ENCODE measurements at places on chromosomes 1 and 21.
A peak's percentile ranks its signal among the peaks of the same experiment; 100 is the strongest.

DNA sequence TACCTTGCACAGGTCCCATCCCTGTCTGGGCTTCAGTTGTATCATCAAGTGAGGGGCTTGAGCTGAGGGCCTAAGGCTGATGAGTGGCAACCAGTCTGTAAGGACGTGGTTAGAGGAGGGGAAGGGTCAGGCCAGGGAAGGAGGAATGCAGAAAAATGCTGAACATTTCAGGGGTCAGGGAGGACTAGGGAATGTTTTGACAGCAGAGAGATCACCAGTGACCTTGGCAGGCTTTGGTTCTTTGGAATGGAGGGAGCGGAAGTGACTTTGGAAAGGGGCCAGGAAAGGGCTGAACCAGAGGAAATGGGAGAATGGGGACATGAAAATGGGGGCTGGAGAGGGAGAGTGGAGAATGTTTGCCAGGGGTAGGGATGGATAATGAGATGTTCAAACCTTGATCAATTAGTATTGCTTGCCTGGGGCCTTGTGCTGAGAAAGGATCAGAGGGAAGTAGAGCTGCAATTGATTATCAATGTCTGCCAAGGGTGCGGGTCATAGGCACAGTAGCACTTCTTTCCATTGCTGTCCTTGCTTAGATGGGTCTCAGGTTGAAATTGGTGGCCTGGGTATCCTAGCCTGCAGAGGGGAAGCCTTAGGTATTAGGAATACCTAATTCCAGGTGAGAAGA lies 7.4 kb downstream of the LDLRAP1 start:
- DNase-seq, result no peak

- peak; percentile 50 for DNase-seq
These were observed 3.2 kb upstream of the THEMIS2 start for GRCh38 chr1:27868932-27869718.

DNA sequence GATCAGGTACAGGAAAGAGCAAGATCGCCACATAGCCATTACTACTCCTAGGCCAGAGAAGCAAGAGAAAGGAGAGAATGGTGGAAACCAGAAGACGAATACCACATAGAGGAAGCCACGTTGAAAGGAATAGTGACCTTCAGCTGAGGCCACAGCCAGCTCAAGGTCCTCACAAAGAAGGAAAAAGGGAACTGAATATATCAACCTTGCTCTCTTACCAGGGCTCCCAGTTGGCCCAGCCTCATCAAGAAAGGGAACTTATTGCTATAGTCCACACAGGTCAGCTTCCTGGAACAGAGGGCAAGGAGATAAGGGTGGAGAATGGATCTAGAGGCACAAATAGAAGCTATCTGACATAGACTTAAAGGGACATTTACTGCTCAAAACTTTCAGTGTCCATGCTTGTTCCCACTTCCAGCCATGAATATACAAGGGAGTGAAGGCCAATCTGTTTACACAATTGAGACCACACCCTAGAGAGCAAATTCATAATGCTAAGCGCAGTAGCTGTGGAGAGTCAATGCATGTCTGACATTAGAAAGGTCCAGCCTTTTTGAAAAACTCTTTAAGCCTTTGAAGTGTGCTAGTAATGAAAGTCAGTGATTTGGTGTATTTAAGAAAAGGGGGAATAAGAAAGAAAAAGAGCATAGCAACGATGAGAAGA lies 120.7 kb upstream of the ZC3H11B start:
- no peak for DNase-seq

DNA sequence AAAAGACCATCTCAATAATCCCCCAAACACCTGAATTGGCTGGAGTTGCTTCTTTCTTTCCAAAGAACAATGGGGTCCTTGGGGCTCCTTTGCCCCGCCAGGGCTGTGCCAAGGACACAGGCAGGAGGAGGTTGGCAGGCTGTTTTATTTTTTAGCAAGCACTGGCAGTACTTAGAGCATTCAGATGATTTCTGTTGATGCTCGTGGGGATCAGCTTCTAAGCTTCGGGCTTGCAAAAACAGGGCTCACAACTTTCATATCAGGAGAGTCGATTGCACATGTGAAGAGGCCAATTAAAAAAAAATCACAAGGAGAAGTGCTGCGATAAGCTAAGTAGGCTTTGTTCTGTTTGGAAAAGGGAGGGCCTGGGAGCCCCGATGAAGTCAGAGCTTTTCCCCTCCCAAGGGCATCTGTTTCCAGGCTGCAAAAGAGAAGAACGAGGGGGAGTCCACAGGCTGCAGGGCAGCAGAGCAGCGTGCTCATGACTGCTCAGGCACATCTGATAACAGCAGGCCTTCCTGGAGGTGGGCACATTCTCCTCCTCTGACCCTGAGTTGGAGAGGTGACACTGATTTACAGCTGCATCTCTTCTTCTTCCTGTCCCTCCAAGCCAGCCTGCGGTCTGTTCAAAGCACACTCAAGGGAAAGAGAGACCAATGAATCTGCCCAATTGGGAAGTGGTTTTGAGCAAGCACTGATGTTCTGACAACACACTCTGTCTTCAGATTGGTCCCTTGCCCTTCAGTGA lies 27.3 kb upstream of the BCAR3 start:
- DNase-seq, result no peak

- no peak for DNase-seq
These were observed 112.3 kb downstream of the TSEN15 start for GRCh38 chr1:184163674-184164465.
